Left lobe of liver (tissue), 2 donors: ENCODE measurements at places on chromosomes 2 and 18. TPM values are rescaled to one million over a fixed set of nuclear protein-coding genes. Genes with fewer than 3 reads are reported as not detected.

GRCh38 chr2:224147174-224147573 is 108.1 kb upstream of the SERPINE2 start:
- DNase-seq = no peak

The FBXO36 gene
- total RNA-seq = 1.1 TPM

DNA sequence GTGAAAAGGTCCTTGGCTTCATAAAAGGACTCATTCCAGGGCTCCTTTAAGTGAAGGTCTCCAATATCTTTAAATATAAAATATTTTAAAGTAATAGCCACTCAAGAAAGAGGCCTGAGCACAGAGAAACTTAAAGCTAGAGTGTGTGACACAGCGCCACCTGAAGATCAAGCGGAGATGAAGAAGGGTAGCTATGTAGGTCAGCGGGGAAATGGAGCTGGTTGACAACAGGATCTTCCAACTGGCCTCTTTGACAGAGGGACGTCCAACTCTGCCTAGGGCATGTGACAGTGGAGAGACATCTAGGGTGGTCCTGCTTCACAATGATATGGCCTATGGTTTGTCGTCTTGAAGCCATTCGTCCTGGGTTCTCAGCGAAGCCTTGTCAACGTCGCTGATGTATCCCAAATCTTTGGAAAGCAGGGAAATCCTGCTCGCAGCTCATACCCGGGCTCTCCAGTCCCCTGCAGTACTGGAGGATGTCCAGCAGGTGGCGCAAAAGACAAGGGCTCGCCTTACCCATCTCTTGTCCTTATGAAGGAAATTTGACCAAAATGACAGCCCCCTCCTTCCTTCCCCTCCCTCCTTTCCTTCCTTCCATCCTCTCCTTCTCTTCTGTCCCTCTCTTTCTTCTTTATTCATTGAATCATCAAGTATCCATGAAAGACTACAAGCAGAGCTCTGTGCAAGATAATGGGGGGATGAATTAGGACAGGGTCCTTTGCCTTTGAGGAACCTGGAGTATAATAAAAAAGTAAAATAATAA is 59.6 kb downstream of the LONRF2 start:
- peak; percentile 74 for DNase-seq

- DNase-seq = no peak
Observed at GRCh38 chr2:239687441-239687840, 286.6 kb upstream of the HDAC4 start.

The ASPRV1 gene
- total RNA-seq = 0.78 TPM

DNA sequence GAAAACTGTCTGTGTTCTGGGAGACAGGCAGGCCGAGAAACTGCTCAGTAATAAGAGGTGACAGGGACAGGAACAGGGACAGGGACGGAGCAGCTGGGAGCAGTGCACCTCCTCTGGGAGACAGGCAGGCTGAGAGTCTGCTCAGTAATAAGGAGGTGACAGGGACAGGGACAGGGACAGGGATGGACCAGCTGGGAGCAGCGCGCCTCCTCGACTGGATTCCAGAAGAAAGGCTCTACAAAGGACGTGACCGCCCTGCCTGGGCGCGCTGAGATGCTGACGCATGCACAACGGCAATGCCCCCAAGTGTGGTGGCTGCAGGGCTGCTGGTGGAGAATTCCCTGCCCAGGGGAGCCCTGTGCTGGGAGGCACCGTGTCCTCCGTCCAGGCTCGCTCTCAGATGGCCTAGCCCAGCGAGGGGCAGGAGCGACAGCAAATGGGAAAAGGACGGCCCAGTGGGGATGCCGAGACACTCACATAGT is 44.2 kb upstream of the PXDN start:
- DNase-seq = no peak

DNA sequence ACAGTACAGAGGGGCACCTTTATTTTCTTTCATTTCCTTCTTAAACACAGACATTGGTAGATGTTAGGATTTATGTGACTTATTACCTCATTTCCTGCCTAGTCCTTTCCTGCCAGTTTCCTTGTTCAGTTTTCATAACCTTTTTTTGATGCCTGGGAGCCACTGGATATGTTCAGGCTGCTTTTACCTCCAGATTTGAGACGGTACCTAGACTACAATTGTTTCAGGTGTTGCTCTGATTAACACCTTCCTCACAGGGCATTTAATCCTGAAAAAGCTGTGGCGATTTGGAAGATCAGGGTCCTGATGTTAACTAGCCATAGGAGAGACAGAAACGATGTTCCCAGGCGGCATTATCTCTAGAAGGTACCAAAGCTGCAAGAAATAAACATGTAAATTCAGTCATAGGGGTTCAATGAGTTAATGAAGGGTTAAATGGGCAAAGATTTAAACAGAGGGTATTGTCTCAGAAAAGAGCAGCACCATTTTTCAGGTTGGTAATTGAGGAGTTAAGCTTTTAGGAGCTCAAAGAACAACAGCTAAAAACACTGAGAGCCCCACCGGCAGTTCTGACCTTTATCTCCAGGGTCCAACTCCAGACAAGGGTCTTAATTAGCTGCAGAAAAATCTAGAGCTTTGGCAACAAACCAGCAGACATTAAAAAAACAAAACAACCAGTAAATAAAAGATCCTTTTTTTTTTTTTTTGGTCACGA is 93.3 kb downstream of the HRH4 start:
- no peak for DNase-seq

GRCh38 chr2:228048838-228049490 is 132.5 kb downstream of the SPHKAP start:
- DNase-seq = no peak

The NGEF gene
- 23.7 TPM for total RNA-seq

The SOWAHC gene
- total RNA-seq = 21.3 TPM

DNA sequence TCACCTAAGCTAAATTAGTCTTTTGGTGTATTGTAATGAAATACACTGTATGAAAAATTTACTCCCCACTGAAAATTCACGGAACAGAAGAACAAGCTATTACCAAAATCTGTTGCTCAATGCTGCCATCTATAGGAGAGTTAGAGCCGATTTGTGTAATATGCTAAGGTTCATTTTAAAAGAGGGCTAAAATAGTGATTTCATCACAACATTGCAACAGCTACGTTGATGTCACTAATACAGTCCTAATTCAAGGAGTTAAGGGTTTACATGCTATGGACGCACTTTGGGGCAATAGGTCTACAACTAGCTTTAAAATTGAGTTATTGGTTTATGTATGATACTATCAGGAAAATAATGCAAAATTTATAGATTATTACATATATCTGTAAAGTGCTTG is 3.0 kb upstream of the IRS1 start:
- no peak for DNase-seq
